ENCODE measurements at places on chromosomes 4 and X.
A peak's percentile ranks its signal among the peaks of the same experiment; 100 is the strongest.

DNA sequence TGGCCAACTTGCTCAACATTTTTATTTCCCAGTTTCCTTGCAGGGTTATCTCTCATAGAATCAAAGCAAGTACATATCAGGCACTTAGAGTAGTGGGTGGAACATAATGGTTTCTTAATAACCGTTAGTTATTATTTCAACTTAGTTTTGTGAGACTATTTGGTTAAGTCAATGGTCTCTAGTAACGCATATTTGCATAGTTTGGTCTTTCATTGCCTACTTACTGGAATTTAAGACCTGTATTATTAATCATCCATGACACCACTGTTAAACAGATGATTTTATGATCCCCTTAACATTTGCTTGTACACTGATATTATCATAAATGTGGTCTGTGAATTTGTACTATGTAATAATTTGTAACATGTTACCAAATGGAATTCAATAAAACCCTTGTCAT, 70.9 kb upstream of the SMIM31 start:
- DNase-seq, result no peak

- DNase-seq, result peak; percentile 77
Measured at GRCh38 chr4:152172146-152172545, 363.7 kb downstream of the FBXW7 start.

DNA sequence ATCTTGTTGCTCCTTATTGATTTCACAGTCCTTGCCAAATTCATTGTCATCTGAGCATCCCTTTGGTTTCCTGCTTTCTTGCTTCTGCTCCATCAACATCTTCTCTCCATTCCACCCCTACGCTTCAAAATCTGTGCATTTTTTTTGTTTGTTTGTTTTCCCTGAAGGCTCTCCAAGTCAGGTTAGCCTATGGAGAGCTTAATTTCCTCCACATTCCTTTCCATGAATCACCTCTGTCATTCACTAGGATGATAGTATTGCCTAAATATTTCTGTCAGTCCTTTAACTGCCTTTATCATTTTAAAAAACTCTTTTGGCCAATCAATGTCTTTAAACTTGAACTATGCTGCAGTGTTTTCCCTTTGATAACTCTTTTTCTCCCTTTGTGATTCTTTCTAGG, 67.7 kb downstream of the PPARGC1A start:
- no peak for DNase-seq

DNA sequence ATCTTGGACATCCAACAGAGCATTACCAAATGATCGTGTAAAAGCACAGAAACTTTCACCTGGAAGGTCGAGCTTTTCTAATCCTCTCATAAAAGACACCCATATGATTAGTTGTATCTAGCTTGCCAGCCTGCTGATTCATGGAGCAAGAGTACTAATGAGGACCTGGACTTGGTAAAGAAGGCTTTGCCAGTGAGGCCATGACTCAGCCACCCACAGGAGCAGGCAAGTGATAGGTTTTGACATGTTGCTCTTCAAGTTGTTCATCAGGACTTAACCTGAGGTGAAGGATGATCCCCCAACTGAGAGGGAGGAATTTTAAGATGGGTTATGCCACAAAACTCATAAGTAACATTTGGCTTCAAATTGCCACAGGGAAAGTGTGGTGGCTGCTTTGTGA, 24.7 kb upstream of the EPGN start:
- DNase-seq, result no peak

GRCh38 chr4:82201805-82202641, 171.8 kb downstream of the HNRNPD start:
- peak; percentile 58 for DNase-seq

DNA sequence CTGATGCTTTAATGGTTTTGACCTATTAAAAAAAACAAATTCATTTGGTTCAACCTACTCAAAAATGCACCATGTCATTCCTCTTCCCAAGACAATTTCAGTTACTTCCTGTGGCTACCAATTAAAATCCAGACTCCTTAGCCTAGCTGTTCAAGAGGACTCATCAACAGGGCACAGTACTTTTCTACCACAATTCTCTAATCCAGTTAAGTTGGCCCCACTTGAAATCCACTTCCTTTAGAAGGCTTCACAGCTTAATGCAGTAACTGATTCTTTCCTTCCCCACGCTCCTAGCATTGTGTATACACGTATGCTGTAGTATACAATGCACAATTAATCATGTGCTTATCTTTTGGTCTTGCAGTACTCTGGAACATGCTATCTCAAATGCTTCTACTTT, 129.8 kb downstream of the UGT8 start:
- no peak for DNase-seq

DNA sequence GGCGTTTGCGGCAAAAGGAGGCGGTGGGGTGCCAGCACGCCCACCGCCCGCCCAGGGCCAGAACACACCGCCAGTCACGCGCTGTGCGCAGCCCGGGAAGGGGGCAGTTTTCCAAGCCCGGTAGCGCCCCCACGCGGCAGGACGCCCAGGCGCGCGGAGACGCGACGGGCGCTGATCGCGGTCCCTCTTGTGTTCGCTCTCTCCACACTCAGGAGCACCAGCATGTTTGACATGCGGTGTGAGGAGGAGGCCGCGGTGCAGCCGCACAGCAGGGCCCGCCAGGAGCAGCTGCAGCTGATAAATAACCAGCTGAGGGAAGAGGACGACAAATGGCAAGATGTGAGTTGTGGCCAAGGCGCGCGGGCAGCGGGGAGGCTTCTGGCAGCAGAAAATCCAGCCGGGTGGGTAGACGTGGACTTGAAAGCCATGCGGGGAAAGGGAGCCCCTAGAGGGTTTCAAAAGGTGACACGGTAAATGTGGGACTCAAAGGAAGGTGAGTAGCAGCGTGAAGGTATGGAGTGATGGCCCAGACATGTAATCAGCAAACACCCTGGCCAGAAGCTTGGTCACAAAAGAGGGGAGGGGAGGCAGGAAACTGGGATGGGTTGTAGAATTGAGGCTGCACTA, 104.1 kb downstream of the PHOX2B start:
- DNase-seq, result no peak

- DNase-seq, result no peak
Measured at GRCh38 chr4:59223292-59223941, 1976.7 kb upstream of the ADGRL3 start.

- DNase-seq, result no peak
Measured at GRCh38 chr4:134043266-134043665, 158.3 kb downstream of the PABPC4L start.

- peak; percentile 40 for DNase-seq
Measured at GRCh38 chr4:16896881-16897750, 1.3 kb downstream of the LDB2 start.

DNA sequence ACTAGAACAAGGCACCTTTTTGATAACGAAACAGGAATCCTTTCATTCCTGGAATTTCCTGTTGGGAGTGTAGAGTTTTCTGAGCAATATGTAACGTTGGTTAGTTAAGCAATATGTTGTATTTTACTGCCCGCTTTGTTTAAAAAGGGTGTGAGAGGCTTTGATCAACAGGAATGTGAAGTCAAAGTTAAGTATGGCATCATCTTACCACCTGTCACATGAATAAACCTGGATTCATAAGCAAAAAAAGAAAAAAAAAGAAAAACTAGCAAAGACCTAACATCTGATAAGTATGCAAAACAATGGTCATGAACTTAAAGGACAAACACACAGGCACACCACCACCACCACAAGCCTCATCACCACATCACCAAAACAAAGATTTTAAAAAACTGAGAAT, 7.1 kb upstream of the CXCL5 start:
- DNase-seq, result no peak

DNA sequence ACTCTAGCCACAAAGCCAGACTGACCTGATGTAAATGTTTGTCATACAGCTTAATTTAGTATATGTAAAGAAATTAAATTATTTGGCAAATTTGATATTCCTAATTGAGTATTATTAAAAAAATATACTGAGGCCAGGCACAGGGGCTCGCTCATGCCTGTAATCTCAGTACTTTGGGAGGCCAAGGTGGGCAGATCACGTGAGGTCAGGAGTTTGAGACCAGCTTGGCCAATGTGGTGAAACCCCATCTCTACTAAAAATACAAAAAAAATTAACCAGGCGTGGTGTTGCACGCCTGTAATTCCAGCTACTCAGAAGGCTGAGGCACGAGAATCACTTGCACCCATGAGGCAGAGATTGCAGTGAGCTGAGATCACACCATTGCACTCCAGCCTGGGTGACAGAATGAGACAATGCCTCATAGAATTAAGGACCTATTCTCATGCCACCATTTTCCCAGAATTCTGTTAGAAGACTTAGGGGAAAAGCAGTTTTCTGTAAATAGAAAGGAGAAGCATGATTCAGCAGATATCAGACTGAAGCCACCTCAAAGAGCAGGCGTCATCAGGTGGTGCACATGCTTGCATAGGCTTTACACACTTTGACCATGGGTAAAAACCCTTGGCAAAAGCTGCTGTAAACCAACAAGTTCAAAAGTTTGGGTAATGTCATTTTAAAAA, 6.1 kb downstream of the UBQLN2 start:
- no peak for DNase-seq

DNA sequence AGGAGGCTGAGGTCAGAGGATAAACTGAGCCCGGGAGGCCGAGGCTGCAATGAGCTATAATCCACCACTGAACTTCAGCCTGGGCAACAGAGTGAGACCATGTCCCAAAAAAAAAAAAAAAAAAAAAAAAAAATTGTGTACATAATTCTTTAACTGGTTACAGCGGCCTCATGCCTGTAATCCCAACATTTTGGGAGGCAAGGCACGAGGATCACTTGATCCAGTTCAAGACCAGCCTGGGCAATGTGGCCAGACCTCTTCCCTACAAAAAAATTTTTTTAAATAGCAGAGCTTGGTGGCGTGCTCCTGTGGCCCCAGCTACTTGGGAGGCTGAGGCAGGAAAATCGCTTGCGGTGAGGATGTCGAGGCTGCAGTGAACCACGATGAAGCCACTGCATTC, 9.3 kb downstream of the KLHL15 start:
- no peak for DNase-seq

DNA sequence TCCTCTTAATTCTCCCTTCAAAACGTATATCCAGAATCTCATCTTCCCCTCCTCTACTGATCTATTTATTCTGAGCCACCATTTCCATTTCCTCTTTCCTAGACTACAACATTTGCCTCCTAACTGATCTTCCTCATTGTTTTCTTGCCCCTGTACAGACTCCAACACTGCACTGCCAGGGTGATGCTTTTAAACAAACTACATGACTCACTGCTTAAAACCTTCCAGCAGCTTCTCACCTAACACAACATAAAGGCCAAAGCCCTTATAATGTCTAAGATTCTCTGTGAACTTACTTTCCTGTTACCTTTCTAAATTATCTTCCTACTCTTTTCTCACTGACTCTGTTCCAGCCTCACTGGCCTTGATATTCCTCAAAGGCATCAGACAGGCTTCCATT, 161.0 kb upstream of the HS3ST1 start:
- DNase-seq, result no peak

- no peak for DNase-seq
Measured at GRCh38 chr4:51932684-51933083, 87.5 kb downstream of the LRRC66 start.

DNA sequence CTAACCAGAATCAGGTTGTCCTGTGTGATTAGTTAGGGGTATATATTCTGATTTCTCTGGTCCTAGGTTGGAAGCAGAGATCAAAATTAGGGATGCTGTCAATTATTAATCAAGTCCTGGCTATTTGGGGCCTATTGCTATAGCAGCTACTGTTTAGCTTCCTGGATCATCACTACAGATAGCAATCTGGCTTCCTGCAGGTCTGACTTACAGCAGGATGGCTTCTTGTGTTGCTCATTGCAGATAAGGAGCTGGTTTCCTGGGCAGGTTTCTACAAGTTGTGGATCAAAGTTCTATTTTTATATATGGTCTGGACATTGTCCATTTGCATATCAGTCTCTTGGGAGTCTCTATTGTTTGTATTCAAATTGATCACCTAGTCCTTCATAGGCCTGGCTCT, 57.7 kb upstream of the C4orf54 start:
- DNase-seq, result no peak

GRCh38 chr4:36137336-36137735, 107.0 kb downstream of the ARAP2 start:
- no peak for DNase-seq

DNA sequence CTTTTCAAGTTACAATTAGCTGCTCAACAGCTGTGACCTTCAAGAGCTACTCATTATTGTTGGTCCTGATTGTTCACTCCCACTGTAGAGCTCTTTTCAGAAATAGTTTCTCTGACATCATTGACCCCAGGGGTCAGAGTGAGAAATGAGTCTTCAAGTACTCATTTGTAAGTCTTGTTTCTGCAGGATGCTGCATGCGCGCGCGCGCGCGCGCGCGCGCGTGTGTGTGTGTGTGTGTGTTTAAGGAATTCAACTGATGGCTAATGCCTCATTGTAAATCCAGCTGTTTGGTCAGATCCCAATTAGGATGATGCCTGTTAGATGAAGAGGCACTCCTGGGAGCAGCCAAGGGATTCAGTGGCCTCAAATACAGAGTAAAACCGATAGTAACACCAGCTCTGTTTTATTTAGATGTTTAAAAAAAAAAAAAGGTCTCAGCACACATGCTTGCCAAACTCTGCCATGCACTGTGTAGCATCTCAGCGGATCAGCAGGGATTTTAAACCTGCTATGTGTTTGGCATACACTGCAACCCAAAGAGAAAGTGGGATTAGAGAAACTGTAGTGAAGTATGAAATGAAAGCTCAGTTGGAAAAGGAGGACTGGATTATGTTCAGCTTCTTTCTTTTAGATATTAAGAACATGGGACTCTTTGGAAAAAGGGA, 332.3 kb downstream of the ADGRL3 start:
- DNase-seq, result no peak

GRCh38 chrX:131910586-131910985, 112.5 kb upstream of the STK26 start:
- DNase-seq, result no peak

DNA sequence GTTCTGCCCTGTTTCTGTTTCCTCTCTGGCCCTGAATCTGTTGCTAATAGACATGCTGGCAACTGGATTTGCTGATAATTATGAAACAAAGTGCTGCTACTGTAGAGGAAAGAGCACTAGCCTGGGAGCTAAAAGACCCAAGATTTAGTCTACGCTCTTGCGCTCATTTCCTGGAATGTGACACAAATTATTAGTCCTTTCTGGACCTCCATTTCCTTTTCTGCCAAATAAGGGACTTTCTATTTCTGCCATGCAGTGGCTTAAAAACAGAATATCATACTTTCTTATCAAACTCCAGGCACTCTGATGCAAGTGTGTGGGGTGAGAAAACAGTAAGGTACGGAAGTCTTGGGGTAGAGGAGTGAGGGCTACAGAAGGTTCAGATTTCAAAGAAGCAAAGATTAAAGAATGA, 48.3 kb upstream of the GPR174 start:
- no peak for DNase-seq

GRCh38 chr4:138673053-138673452, 342.5 kb upstream of the NOCT start:
- DNase-seq, result no peak

DNA sequence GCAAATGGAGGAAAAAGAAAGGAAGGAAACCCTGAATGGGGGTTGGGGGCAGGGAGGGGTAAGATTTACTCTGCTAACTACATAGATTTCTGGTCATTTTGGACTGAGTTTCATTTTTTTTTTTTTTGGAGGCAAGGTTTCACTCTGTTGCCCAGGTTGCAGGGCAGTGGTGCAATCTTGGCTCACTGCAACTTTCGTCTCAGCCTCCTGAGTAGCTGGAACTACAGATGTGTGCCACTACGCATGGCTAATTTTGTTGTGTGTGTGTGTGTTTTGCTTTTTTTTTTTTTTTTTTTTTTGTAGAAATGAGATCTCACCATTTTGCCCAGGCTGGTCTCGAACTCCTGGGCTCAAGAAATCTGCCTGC, 223.5 kb downstream of the APBB2 start:
- DNase-seq, result no peak

- no peak for DNase-seq
Measured at GRCh38 chr4:163595580-163595979, 101.1 kb downstream of the TMA16 start.
